Stimulated activated CD4-positive, alpha-beta T cell treated with anti-CD3 and anti-CD28 coated beads, Interleukin-1b, Interleukin-23, amount 100 ng/mL, for 1 hour (primary cell): ENCODE measurements at places on chromosomes 11 and 22.

- no peak for DNase-seq
Measured at GRCh38 chr11:93474123-93474522, 69.1 kb downstream of the SMCO4 start.

DNA sequence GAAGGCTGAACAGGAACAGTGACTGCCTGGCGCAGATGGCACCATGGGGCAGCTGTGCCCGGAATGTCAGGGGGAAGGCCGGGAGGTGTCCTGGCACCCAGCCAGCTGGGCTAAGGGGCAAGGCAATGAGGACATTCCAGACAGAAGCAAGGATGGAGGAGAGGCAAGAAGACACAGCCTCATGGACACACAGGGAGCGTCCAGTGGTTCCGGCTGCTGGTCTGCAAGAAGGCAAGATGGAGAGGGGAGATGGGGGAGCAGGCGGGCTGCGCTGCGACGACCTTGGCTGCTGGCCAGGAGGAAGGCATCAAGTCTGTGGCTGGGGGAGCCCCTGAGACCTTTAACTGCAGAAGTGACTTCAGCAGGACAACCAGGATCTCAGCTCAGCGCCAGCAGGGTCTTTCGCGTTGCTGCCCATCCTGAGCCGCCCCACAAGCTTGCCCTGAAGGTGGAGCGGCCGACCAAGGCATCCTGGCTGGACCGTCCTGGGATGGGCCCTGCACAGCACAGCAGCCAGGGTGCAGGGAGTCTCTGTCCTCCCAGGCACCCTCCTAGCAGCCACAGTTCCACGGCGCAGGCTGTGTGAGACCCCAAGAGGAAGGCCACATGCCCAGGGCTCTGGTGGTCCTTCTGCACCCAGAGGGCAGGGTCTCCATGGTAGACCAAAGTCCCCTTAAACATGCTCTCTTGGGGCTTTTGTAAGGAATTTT is 531.7 kb downstream of the BRD1 start:
- DNase-seq = no peak

- DNase-seq = peak; percentile 19
Measured at GRCh38 chr11:103035791-103036434, 56.0 kb downstream of the DCUN1D5 start.

DNA sequence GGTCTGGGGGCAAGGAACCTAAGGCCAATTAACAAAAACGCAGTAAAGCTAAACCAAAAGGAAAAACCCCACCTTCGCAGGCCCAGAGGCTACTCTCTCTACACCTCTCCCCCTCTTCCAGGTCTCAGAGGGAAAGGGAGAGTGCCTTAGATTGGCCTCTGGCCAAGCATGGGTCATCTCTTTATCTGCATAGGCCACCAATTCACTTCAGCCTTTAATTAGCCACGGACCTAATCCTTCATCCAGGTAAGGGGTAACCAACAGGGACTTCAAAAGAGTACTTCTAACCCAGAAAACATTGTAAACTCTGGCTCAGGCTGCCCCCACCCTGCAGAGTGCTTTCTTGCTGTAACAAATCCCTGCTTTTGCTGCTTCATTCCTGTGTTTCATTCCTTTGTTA is 9.4 kb downstream of the VSTM5 start:
- DNase-seq = no peak

GRCh38 chr11:18463439-18463838 is 7.8 kb downstream of the LDHAL6A start:
- DNase-seq = no peak

DNA sequence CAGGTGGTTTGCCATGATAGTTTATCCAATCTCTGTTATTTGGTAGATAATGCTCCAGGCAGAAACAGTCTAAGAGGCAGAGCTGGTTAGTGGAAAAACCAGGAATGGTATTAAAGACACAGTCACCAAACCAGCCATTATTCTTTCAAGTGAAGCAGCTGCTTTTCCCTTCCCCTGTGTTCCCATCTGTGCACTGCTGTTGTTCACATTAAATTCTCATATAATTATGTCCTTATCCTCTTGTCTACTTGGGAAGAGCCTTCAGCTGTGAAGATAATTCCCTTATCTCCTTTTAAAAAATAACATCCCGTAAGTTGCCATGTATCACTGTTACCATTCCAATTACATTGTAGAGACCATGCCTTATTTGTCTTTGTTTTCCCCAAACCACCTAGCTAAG is 5.2 kb upstream of the TBCEL start:
- no peak for DNase-seq

DNA sequence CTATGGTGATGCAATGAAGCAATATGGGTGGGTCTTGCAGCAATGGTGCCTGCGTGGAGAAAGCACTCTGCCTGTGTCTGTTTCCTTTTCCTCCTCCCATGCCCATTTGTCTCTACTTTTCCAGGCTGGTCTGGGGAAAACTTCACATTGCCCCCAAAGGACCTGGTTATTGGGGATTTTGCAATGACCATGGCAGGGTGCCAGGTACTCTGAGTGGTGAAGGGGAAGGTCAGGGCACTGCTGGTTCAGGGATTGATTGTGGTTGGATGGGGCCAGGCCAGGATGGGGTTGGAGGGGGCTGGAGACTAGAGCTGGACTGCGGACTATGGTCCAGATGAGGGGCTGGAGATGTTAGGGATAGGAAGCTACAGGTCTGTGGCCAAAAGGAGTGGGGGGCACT is 92.1 kb downstream of the INSC start:
- DNase-seq = no peak

- DNase-seq = no peak
Measured at GRCh38 chr22:45164270-45165088, 754 bp downstream of the NUP50 start.

GRCh38 chr11:6498121-6498520 is 1.0 kb downstream of the DNHD1 start:
- DNase-seq = no peak

- no peak for DNase-seq
Measured at GRCh38 chr11:75801362-75802020, 13.5 kb upstream of the UVRAG start.

DNA sequence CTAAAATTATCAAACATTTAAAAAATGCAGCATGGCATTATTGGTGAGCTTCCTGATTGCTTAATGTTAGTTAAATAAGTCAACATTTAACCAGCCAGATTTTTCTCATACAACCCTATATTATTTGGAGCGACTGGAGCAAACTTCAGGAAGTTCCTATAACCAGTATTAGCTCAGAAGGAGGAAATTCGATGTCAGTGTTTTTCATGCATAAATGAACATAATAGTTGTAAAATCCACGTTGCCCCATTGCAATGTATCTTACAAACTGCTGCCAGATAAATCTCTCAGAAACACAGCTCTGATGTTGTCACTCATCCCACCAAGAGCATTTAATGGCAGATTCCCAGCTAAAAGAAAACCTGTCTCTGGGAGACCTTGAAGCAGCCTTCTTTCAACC is 278.5 kb downstream of the CASP12 start:
- no peak for DNase-seq

- DNase-seq = no peak
Measured at GRCh38 chr11:61297341-61297740, 2.2 kb upstream of the VWCE start.

DNA sequence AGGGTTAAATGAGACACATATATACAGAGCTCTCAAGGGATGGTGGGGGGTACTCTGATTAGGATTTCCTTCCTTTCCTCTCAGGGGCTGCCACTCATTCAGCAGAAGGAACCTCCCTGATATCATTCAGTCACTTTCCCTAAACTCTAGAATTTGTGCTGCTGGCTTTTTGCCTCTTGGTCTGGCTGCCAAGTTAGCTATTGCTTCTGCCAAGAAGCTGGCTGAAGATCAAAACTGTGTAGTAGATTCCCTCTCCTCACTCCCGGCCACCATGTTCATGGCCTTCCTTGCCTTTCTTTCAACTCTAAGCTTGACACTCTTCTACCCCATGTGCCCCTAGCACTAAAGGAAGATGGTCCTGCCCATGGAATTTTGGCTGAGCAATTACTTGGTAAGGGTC is 18.7 kb downstream of the SLC6A5 start:
- DNase-seq = no peak

DNA sequence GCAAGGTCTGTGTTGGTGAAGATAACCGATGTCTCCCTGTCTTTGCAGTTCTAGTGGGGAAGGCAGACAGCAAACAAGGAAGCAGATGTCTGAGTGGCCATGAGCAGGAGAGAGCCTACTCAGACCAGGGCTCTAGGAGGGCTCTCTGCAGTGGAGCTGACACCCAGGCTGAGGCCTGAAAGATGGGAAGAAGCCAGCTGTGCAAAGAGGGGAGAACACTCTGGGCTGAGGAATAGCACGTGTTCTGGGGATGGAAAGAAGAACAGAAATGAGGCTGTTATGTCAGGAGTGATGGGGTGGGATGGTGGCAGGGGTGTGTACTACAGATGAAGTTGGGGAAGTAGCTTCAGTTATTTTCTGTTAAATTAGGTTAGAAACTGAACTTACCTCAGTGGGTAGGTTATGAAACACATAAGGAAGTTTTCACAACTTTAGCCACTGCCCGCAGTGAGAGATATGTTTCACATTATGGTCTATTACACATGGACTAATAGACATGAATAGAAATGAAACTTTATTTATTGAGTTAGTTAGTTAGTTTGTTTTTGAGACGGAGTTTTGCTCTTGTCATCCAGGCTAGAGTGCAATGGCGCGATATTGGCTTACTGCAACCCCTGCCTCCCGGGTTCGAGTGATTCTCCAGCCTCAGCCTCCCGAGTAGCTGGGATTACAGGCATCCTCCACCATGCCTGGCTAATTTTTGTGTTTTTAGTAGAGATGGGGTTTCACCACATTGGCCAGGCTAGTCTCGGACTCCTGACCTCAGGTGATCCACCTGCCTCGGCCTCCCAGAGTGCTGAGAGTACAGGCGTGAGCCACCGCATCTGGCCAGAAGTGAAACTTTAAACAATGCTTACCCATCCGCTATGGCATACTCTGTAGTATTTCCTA is 7.8 kb downstream of the DCPS start:
- no peak for DNase-seq

DNA sequence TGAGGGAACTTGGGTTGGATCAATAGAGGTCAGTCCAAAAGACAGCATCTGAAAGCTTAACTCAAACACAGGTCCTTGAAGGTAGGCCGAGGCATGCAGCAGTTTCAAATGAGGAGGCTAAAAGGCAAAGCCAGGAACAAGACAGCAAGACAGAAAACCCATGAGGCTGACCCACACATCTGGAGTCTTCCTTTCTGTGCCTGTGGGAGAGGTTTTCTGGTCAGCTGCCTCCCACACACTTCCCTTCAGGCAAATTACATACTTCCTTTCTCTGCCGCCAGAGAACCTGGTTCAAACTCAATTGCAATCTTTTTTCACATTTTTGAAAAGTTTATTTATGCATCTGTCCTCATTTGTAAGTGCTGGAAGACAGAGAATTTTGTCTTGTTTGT is 29.8 kb upstream of the CRTAM start:
- DNase-seq = no peak

- DNase-seq = no peak
Measured at GRCh38 chr11:86773513-86774252, 26.7 kb upstream of the PRSS23 start.

DNA sequence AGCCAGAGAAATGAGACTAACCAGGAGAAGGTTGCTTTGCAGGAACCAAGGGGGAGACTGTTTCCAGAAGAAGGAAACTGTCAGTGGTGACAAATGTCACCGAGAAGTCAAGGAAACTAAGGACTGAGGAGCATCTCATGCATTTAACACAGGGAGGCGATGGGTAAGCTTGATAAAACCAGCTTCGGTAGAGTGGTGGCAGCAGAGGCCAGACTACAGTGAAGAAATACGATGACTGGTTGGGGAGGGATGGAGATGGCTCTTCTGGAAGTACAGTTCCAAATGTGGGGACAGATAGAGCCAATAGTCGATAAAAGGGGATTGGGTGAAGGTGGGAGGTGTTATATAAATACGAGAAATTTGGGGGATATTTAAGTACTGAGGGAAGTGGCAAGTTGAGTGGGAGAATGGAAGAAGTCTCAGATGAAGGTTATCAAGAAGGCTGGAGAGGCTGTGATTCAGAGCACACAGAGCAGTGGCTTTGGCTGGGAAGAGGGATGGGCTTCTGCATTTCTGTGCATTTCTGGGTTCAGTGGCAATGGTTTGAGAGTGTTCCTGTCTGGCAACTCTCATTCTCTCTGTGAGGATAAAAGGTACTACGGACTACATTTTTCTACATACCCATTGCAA is 29.2 kb downstream of the SC5D start:
- no peak for DNase-seq

GRCh38 chr22:36304429-36304828 is 51.5 kb downstream of the APOL1 start:
- DNase-seq = no peak

- DNase-seq = no peak
Measured at GRCh38 chr22:50691521-50691920, 18.9 kb downstream of the SHANK3 start.

- DNase-seq = no peak
Measured at GRCh38 chr11:89498845-89499448, 7.8 kb upstream of the NOX4 start.

DNA sequence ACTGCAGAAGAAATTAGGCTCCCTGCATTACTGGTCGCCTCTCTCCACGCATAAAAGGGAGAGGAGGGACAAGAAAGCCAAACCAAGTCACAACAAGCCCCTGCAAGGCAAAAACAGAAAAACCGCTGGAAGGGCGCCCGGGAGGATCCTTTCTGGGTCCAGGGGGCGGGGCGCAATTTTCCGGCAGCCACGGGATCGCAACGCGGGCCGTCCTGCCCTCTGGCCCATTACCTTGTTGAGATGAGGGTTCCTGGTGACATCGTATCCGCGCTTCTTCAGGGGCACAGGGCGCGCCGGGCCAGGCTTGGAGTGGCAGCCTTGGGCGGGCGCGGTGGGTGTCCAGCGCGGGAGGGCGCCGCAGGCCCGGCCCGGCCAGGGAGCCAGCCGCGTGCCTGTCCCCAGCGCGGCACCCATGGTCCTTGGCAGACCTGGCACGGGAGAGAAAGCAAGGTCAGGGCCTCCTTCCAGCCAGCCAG is 847 bp downstream of the ME3 start:
- no peak for DNase-seq

- DNase-seq = no peak
Measured at GRCh38 chr11:1410366-1411291, 20.9 kb downstream of the BRSK2 start.

DNA sequence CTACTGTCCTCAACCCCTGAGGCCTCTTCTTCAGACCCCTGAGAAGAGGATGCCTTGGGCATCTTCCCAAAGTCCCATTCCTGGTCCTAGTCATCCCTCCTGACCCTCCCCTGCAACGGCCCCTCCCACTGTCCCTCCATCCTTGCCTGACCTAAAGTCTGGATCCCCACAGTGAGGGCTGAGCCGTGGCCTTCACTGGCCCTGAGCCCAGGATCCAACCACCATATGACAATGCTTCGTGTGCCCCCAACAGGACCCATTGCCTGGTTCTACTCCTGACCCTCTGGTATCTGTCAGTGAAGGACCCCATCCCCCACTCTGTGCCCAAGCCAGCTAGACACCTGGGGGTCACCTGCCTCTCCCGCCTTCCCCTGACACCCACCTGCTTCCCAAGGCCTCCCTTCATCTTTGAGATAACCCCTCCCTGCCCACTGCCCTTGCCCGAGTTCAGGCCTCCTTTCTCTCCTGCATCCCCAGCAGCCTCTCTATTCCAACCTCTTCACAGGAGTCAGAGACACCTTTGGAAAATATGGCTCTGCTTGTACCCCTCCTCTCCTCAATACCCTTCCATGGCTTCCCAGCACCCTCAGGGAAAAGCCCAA is 48.0 kb downstream of the LRRC32 start:
- no peak for DNase-seq
